ENCODE measurements at places on chromosomes 7 and 10. TPM values are rescaled to one million over a fixed set of nuclear protein-coding genes. Genes with fewer than 3 reads are reported as not detected.

- no peak for DNase-seq
These were observed 163.7 kb upstream of the AHR start for GRCh38 chr7:17134786-17135185.

FAM180A gene
- not detected for total RNA-seq

DNA sequence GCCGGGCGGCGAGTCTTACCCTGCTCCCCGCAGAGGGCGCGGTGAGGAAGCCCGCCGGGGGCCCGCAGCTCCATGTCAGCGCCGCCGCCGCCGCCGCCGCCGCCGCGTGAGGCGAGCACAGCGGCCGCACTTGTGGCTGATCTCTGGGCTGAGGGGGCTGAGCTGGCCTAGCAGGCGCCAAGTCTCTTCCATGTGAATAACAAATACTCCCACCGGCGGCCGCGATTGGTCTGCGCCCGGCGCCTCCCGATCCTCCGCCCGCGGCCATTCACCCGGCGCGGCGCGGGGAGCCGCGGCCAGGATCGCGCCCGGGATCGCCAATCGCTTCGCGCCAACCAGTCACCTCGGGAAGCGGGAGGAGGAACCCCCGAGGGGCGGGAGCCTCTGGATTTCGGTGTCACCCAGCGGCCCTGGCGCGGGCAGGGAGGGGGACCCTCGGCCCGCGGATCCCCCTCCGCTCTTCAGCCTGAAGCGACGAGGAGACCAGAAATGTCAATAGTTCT is at the start of gene GRM8:
TSS of gene GRM8 (minus strand) at position 164 of the 503 bp plus-strand sequence.
- peak; percentile 80 for DNase-seq

- no peak for DNase-seq
These were observed 54.7 kb downstream of the LRRC72 start for GRCh38 chr7:16581286-16581685.

DNA sequence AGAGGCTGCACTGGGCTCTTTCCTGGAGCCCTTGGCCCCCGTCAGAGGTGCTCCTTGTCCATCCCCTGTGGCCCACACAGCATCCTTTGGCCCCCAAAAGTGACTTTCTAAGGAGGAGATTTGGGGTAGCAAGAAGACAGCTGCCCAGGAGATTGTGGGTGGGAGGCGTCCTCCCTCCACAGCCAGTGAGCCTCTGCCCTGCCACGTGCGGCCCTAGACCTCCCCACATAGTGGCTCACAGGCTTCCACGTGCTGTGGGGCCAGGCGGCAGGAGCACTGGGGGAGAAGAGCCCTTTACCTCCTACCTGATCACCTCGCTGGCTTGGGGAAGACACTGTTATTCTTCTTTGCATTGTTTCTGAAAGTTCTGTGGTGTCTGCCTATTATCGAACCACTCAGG is 178.8 kb downstream of the TCERG1L start:
- DNase-seq: no peak

- no peak for DNase-seq
These were observed 95.7 kb downstream of the CTTNBP2 start for GRCh38 chr7:117777335-117778142.

GRCh38 chr10:102597131-102597991 is 46.9 kb upstream of the TRIM8 start:
- no peak for DNase-seq

DNA sequence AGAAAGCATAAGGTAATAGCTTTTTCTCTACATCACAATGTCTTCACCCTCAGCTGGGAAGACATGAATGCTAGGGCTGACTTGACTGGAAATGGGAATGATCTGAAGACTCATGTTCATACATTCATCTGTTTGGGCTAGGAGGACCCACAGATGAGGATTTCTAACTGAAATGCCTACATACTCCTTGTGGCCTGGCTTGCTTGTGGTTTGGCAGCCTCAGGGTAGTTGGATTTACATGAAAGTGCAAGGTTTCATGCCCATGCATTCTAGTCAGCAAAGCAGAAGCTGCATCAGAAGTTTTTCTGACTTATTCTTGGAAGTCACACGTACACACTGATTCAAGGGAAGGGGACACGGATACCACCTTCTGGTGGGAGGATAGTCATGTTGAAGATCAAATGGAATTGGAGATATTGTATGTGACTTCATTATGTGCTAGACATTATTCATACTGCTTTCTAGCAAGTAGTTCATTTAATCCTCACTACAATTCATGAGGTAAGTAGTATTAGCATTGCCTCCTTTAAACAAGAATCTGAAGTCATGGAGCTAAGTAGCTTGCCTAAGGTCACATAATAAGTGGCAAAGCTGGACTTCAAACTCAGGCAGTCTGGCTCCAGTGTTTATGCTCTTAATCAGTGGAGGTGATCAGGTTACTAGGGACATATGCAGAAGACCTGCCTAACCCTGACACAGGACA is 957.0 kb downstream of the LRMDA start:
- DNase-seq: no peak

DNA sequence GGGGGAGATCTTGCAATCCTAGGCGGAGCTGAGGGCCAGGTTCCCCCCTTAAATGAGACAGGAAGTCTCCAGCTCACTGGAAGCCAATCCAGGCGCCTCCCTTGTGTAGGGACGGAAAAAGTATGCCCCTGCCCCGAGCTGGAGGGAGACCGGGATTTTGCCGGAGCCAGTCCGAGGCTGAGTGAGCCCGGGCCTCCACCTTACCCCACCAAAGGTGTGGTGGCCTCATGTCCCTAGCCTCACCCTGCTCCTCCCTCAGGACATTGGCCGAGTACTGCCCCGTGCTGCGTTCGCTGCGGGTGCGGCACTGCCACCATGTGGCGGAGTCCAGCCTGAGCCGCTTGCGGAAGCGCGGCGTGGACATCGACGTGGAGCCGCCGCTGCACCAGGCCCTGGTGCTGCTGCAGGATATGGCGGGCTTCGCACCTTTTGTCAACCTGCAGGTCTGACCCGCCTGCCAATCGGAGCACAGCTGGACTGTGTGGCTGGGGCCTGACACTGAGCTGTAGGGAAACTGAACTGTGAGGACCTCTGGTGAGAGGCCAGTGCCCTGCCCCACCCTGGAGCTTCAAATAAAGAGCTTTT is 2.0 kb downstream of the FBXL15 start:
- peak; percentile 54 for DNase-seq

SPDYE11 gene
- not detected for total RNA-seq

TRPV5 gene
- total RNA-seq: not detected

EBLN1 gene
- total RNA-seq: not detected

DNA sequence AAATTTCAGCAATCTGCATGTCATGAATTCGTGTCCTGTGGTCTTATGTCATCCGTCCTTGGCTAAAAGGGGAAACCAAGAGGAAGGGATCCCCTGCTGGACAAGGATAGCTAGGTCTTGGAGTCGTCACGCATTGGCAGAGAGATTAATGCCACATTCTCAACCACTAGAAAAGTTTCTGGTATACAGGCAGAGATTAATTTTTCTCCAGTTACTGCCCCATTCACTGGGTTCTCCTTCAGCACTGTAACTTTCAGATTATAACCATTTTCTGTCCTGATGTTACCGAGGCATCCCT is 1060.6 kb upstream of the AUTS2 start:
- DNase-seq: no peak

OR2A2 gene
- total RNA-seq: not detected

- DNase-seq: peak; percentile 64
These were observed 122.5 kb downstream of the KIAA1217 start for GRCh38 chr10:24331457-24331856.

C10orf90 gene
- total RNA-seq: not detected

TAF3 gene
- total RNA-seq: 2.1 TPM

GRCh38 chr7:55438085-55438756 is 73.1 kb downstream of the LANCL2 start:
- DNase-seq: no peak

GRCh38 chr10:74333174-74333573 is 182.2 kb downstream of the ADK start:
- no peak for DNase-seq

DNA sequence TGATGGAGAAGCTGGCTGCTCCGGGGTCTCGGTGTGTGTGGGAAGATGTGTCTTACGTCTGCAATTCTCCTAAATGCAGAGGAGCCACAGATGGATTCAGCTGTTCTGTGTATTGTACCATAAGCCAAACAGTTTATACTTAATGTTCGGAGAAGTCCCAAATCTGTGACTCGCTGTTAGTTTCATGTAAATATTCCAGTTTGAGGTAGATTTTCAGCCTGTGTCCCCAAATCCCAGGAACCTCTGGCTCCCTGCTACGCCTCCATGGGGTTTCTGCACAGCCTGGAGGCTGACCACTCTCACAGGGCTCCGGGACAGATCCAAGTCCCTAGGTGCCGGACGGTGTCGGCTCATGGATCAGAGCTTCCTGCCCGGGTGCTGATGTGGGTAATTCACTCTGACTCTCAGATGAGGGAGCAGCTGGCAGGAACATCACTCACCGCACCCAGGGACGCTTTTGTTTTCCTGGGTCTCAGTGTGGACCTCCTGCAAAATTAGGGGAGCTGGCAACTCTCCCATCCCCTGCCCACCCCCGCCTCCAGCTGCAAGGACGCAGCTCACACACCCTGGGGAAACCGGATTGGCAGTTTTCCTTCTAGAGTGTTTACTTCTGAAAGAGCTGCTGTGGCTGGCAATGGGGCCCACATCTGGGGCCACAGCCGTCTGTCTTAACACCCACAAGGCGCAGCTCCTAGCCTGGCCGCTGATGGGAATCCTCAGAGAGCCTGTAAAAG is 421.1 kb upstream of the FOXK1 start:
- DNase-seq: no peak
